ENCODE measurements at places on chromosomes 16 and 17.

DNA sequence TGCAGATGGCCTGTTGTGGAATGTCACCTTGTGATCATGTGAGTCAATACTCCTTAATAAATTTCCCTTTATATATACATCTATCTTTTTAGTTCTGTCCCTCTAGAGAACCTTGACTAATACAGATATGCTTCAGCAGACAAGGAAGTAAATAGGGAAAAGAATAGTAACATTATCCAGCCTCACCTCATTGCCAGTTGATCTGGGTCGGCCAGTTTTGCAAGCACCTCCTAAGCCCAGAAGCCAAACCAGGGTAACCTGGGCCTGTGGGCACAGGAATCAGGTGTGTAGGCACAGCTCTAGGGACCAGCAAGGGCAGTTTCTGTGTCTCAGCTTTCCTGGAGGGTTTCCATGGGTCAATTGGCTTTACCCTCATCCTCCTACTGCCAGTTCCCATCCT, 11.9 kb upstream of the CCL17 start:
- no peak for DNase-seq

DNA sequence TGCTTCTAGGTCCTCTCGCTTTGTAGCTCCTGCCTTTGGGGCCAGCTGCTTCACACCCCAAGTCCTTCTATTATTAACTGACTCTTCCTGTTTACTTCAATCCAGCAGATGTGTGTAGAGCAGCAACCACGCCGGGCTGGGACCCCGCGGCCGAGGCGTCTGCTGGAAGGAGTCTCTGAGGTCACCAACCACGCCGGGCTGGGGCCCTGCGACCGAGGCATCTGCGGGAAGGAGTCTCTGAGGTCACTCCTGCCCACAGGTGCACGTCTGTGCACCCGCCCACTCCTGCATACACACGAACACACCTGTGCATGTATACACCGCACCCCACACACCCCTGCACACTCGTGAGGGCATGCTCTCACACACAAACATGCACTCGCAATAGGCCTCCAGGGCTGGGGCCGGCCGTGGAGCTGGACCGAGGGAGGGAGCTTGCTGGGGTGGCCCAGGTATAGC, 7.8 kb upstream of the TEX19 start:
- DNase-seq = no peak

GRCh38 chr17:82691714-82692113, 6.8 kb downstream of the RAB40B start:
- DNase-seq = no peak

GRCh38 chr17:81234506-81234855, 4.4 kb downstream of the TEPSIN start:
- no peak for DNase-seq

- DNase-seq = no peak
Observed at GRCh38 chr17:49815761-49816281, 27.3 kb downstream of the KAT7 start.

DNA sequence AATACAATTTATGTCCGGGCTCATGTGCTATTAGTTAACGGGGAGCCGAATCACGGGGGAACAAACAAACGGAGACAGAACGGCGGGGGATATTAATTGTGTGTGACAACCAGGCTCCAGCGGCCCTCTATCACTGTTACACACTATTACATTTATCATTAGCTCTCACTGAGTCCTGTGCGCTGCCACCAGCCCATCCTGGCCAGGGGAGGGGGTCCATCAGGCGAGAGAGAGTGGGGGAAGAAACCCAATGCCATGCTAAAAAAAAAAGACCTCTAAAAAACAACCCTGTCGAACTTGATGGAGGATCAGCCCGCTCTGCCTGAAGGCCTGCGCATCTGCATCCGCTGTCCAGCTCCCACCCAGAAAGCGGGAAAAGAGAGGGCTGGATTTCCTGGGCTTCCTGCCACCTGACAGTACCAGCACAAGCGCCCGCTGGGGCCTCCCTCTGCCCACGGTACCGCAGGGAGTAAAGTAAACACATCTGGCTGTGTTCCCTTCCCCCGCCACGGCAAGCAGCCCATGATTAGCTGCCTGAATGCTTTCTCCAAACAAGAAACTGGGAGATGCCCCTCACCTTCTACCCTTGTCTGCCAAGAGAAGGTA, 41.7 kb downstream of the PIPOX start:
- no peak for DNase-seq

- DNase-seq = no peak
Observed at GRCh38 chr16:1667271-1667670, 10.8 kb upstream of the JPT2 start.

DNA sequence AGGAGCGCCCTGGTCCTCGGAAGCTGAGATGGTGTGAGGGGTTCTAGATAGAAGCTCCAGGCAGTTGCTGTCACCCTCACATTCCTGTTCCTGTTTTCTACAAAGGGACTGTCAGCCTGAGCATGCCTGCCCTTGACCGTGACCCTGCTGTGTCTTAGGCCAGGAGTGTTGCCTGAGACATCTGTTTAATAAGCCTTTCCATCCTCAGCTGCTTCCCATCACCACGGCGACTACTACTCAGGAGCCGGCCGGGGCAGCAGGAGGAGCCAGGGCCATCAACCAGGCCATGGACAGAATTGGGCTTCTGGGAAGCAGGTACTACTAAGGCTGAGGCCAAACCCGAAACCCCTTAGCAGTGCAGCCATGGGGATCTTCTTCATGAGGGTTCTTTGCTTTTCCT, 151.4 kb downstream of the KATNIP start:
- no peak for DNase-seq

DNA sequence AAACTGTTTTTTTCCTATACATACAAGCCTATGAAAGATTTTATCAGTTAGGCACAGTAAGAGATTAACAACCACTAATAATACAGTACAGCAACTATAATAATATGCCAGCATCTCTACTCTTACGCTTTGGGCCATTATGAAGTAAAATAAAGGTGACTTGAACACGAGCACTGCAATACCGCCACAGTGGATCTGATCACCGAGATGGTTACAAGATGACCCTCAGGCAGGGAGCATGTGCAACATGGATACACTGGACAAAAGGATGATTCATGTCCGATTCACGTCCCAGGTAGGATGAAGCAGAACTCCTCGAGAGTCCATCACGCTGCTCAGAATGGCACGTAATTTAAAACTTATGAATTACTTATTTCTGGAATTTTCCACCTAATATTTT, 10.5 kb downstream of the PELP1 start:
- no peak for DNase-seq

GRCh38 chr17:38357486-38358123, 6.0 kb downstream of the SOCS7 start:
- DNase-seq = no peak

DNA sequence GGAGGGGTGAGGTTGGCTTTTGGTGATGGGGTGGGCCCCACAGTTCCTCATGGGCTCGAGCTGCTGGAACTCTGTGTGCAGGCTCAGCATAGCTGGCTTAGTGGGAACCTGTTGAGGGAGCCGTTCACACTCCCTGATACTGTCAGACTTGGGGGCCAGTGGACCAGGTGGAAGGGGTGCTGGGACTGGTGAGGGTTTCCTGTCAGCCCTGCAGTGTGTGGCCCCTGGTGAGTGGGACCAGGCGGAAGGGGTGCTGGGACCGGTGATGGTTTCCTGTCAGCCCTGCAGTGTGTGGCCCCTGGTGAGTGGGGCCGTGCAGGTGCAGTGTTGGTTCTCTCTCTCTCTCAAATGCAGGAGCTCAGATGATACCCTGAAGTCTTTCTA, 45.1 kb upstream of the ZNF750 start:
- DNase-seq = no peak

DNA sequence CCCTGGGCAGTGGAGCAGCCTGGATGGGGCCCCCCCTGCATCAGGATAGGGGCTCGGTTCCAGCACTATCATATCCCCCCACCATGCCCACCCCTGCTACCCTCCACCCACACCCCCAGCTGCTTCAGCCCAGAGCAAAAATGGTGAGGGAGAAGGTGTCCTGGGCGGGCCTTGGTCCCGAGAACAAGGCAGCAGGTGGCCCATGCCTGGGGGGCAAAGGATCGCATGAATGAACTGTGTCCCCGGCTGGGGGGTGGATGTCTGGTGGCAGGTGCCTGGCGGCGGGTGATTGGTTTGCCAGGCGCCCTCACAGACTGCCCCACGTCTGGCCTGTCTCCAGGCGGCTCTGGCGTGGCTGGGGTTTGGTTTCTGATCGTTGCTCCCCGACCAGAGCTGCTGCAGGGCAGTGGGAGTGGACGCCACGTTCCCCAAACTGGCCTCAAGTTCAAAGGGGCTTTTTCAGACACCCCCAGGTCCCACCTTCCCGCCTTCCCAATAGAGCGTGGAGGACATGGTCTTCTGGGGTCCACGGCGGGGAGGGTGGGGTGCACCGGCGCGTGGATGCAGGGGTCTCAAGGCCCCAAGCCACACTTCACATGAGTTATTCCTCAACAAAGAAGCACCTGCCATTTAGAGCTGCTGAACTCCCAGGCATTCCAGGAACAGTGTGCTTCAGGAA, 12.6 kb downstream of the UTS2R start:
- no peak for DNase-seq

DNA sequence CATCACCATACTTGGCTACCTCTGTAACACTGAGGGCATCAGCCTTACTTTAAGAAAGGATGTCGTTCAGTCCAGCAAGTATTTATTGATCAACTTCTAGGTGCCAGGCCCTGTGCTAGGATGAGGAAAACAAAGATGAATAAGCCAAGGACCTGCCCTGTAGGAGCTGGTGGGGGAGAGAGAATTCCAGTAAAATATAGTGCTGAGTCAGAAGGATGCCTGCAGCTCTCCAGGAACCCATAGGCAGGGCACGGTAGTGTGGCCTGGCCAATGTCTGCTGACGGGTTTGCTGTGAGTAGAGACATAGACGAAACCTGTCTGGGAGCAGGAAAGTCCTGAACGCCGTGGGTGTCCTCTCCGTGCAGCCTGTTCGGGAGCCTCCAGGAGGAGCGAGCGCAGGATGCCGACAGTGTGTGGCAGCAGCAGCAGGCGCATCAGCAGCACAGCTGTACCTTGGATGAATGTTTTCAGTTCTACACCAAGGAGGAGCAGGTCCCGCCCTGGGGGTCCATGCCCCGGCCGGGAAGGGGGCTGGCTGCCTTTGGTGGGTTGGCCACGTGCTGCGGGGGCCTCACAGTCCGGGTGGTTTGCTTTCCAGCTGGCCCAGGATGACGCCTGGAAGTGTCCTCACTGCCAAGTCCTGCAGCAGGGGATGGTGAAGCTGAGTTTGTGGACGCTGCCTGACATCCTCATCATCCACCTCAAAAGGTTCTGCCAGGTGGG, 55.6 kb downstream of the USP43 start:
- DNase-seq = no peak

Measured in BJ (cell line).